AG09309 (cell line): ENCODE measurements at places on chromosomes 1 and 21.

DNA sequence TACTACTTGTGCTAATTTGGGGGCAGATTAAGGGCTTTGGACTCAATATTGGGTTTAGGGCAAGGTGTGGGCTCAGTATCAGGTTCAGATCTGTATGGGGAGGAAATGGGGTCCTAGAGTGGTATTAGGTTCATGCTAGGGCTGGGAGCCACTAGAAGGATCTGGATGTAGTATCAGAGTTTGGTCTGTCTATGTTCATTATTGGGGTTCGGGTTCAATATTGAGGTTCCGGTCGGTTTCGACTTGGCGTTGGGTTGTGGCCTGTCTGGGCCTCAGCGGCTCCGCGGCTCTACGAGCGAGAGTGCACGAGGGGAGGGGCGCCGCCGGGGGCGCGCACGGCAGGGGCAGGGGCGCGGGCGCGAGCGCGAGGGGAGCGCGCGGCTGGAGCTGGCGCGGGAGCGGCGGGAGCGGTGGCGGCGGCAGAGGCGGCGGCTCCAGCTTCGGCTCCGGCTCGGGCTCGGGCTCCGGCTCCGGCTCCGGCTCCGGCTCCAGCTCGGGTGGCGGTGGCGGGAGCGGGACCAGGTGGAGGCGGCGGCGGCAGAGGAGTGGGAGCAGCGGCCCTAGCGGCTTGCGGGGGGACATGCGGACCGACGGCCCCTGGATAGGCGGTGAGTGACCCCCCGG, at the start of gene PTPRF:
TSS of gene PTPRF (plus strand) at position 401 of the 624 bp plus-strand sequence. CDS start 14,193 bp downstream, outside the sequence.
- DNase-seq, result no peak

DNA sequence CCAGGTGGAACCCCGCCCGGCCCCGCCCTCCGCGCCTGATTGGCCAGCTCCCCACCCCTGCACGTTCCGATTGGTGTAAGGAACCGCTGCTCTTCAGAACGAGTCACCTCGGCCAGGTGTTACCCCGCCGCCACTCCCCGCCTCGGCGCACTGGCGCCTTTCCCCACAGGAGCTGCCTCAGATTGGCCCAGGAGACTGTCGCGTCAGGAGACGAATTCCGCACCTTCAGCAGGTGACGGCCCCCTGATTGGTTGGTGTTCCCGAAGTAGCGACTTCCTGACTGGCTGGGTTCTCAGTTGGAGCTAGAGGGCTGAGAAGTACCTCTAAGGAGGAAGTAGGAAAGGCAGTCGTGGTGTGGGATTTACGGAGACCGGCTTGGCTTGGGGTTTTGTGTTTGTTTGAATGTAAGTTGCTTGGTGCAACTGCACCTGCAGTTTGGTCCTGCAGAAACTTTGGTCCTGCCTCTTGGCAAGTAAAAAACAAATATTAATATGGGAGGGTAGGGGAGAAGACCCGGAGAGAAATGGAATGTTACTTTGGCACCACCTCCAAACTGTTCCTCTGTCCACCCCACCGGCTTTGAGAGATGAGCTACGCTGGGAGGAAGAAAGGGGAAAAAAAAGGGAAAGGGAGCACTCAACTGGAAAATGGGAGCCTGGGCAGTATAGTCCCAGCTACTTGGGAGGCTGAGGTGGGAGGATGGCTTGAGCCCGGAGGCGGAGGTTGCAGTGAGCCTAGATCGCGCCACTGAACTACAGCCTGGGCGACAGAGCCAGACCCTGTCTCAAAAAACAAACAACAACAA, 415 bp upstream of the F11R start:
- no peak for DNase-seq

DNA sequence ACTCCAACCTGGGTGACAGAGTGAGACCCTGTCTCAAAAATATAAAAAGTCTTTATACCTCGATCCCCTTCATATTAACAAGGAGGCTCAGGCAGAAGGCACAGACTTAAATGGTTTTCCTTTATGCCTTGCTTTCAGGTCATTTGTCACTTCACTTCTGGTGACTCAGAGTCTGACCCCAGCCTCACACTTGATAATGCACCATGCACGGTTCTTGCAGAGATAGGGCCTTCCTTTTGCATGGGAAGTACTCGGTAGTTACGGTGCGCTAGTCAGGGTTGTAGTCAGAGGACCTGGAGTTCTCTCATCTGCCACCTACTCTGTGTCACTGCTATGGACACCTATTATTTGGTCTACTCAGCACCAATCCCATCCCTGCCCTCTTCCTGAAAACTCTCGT, 43.6 kb upstream of the BMP8B start:
- DNase-seq, result no peak

DNA sequence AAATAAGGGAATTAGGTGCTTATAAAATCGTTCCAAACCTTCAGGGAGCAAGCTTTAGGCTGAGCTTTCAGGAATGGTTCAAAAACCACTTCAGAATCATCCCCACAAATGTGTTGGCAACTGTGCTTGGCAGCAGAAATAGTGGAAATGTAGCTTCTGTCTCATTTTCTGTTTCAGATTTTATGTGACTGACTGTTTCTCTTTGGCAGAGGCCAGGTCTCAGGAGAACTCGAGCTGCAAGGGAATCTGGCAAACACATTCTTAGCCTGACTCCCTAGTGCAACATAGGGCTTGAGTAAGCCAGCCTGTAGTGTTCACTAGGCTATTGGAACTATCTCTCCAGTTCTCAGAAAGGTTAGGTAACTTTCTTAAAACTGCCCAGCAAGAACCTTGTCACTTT, 128.6 kb downstream of the PLA2G4A start:
- DNase-seq, result no peak

GRCh38 chr1:75426688-75427087, 184.2 kb downstream of the SLC44A5 start:
- DNase-seq, result no peak

- DNase-seq, result no peak
Measured at GRCh38 chr1:227285745-227286144, 32.5 kb downstream of the CDC42BPA start.

GRCh38 chr1:20711285-20712214, 6.3 kb downstream of the KIF17 start:
- no peak for DNase-seq

DNA sequence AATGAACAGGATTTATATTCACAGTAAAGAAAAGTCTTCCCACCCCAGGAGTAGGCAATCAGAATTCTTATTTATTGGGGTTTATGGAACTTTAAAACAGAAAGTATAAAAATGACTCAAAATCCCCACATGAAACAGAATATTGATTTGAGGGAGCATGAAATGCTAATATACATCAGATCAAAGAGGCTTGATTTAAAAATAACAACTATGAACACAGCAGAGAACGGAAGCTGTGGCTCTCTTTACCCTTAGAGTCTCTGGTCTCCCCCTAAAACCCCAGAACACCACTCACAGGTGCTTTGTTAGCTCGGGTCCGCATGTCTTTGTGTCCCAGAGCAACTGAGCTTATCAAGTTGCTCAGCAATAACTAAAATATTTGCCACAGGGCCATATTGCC, 31.2 kb upstream of the FASLG start:
- DNase-seq, result no peak

DNA sequence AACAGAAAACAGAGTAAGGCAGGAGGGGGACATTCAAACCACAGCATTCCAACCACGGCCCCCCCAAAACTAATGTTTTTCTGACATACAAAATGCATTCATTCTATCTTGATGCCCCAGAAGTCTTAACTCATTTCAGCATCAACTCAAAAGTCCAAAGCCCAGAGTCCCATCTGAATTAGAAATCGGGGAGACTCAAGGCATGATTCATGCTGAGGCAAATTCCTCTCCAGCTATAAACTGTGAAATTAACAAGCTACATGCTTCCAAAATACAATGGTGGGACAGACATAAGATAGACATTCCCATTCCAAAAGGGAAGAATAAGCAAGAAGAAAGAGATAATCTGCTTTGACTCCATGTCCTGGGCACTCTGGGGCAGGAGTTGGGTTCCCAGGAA, 73.9 kb downstream of the KCNJ15 start:
- no peak for DNase-seq

- peak; percentile 78 for DNase-seq
Measured at GRCh38 chr1:81670286-81670685, 130.4 kb upstream of the ADGRL2 start.

DNA sequence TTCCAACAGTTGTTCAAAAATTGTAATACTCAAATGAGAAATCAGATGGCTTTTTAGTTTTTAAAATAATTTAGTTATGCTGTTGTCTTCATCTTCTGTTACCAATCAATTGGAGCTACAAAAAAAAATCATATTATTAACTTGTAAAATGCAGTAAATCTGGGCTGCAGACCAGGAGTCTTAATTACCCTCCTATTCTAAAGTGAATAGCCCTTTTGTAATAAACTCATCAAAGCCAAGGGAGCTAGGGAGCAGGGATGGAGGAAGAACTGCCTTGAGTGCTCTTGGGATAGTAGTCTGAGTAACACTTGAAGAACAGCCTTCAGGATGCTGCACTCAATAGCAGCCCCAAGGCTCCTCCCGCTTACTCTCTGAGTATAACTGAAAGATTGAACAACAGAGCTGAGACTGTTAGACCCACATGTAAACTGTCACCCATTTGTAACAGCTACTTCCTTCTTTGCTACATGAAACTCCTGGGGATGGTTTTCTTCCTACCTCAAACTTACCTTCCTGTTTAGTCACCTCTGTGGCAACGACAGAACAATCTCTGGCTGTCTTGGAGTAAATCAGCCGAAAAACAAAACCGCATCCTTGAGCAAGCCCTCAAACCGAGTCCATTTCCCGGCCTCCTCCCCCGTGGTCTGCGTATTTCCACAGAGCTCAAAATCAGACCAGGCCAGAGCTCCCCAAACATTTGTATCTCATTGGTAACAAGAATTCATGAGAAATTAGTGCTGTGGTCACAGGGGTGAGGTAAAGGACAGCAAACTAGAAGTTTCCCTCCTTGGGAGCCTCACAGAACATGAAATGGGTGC, 55.9 kb downstream of the CD58 start:
- DNase-seq, result peak; percentile 29

GRCh38 chr1:34851431-34852105, 8.0 kb downstream of the SMIM12 start:
- DNase-seq, result no peak

DNA sequence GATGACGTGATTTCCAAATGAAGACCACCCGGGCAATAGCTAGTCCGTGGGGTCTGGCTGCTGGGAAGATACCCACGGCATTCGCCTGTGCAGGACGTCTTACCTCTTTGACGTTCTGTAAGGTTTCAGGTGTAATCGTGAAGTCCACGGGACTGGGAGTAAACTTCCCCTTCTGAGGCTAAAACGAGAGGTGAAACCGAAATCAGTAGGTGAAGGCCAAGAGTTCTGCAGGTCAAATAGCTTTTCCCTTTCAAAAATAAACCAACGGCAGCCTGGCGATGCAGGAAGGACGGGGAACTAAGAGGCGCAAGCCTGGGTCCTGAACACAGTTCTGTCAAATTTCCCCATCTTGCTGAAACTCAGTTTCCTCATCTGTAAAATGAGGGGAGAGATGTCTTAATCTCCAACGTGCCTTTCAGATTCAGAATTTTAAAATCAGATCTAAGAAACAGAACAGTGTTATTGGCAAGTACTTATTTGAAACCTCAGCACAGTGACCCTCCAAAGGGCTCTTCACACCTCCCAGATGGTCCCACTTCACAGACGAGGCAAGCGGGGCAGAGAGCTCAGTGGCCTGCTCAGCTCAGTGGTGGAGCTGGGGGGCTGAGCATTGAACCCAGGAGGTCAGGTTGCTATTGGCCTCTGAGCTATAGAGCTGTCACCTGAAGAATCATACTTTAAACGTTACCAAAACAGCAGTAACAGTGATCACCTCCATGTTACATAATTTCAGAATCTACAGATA, 34.7 kb downstream of the VPS26C start:
- DNase-seq, result no peak

- no peak for DNase-seq
Measured at GRCh38 chr21:34243562-34243961, 120.2 kb upstream of the KCNE2 start.

DNA sequence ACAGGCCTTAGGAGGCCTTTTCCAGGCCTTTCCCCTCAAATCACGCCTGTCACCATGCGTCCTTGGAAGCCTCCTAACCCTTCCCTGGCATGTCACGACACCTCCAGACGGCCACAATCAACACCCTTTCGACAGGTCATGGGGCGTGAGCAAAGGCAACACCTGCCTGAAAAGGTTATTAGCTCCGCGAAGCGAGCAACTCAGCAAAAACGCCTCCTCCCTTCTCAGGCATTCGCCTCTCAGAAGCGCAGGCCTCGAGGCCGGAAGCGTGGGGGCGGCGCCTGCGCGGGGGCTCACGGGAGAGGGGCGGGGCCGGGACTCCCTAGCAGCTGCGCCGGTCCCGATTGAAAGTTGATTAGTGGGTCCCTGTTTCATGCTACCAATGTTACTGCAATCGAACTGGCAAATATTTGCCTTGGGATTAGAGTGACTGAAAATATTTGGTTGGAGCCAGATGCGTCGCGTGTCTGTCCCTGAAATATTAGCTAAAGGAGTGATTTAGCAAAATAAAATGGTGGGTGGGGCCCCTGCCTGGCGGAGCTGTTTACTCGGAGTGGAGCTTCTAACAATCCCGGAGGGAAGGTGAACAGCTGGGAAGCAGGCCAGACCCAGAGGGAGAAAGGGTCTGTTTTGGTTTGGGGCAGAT, 44.9 kb downstream of the GFI1 start:
- no peak for DNase-seq

- DNase-seq, result no peak
Measured at GRCh38 chr21:37904856-37905255, 11.4 kb downstream of the KCNJ6 start.

GRCh38 chr1:165834881-165835280, 7.5 kb downstream of the UCK2 start:
- no peak for DNase-seq

- no peak for DNase-seq
Measured at GRCh38 chr1:47849005-47849521, 148.1 kb downstream of the TRABD2B start.

DNA sequence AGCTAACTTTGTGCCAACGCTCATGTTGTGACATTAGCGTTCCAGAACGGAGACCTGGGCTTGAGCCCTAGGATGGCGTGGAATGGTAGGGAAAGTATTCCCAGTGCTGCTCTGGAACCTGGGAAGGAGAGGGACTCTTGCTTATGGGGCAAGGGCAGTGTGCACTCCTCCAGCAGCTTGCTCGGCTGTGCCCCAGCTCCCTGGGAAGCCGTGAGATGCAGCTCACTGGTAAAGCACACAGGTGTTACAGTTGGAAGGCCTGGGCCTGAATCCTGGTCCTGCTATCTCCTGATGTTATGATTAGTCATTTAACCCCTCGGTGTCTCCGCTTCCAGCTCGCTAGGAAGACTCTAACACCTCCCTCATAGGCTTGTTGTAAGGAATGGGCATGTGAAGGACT, 42.4 kb upstream of the EPHA8 start:
- DNase-seq, result no peak

GRCh38 chr1:192316942-192317450, at the start of gene RGS21:
Gene RGS21 (plus strand): TSS chr1:192316992. CDS start chr1:192343037, 26,045 bp downstream.
- no peak for DNase-seq
